Gastrocnemius medialis (tissue), 4 donors: ENCODE measurements at places on chromosomes 11 and 22.

GRCh38 chr11:69463181-69463994 is 18.1 kb upstream of the LINC01488 start:
- no peak for DNase-seq
- no peak overlapping the region for H3K27ac ChIP-seq
- peaks cover 4% of the 10 kb centered on the region for H3K4me1 ChIP-seq
- H3K27me3 ChIP-seq = peaks cover 7% of the 10 kb centered on the region
- H3K36me3 ChIP-seq = no peaks in the 10 kb centered on the region

- H3K27ac ChIP-seq = no peak overlapping the region
- no peaks in the 10 kb centered on the region for H3K27me3 ChIP-seq
- no peaks in the 10 kb centered on the region for H3K4me1 ChIP-seq
- H3K4me3 ChIP-seq = no peak overlapping the region
- no peak for DNase-seq
- no peaks in the 10 kb centered on the region for H3K36me3 ChIP-seq
Observed at GRCh38 chr11:121460941-121461514, 8.3 kb upstream of the SORL1-AS1 start.

DNA sequence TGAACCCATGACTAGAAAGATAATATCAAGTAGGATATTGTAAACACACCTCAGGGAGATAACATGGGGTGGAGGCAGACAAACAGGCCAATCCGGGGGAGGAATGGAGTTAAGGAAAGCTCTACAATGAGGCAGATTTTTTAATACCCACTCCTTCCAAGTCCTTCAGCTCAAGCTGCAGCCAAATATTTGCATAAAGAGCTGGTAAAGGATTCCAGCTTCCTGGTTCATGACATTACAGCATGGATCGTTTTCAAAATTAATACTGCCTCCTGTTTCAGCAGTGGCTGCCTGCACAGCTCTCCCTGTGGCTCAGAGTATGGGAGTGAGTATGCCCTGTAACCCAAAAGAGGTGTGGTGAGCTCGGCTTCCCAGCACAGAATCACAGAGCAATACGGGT is 5.1 kb downstream of the POU2AF3 start:
- H3K27me3 ChIP-seq = no peaks in the 10 kb centered on the region
- H3K27ac ChIP-seq = no peak overlapping the region
- H3K36me3 ChIP-seq = no peaks in the 10 kb centered on the region

GRCh38 chr11:74524978-74525377 is 31.5 kb upstream of the LIPT2 start:
- no peak overlapping the region for H3K4me3 ChIP-seq
- H3K4me1 ChIP-seq = no peaks in the 10 kb centered on the region
- H3K36me3 ChIP-seq = no peaks in the 10 kb centered on the region

DNA sequence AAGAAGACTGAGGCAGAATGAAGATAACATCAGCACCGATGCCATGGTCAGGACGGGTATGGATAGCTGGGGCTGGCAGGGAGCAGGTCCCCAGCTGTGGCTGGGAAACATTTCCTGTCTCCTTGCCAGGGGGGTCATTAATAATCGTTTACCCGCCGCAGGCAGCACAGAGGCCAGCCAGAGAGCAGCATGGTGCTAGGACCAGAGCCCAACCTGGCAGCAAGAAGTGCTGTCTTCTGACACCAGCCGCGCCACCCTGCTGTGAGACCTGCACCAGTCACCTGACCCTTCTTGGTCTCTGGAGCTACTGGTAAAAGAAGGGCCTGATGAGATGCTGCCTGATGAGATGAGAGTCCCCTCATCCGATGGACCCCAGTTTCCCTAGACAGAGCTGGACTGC is 36.3 kb downstream of the PDE2A start:
- no peaks in the 10 kb centered on the region for H3K36me3 ChIP-seq
- peak overlapping the region; percentile 74 for H3K27ac ChIP-seq
- H3K27me3 ChIP-seq = no peaks in the 10 kb centered on the region
- no peak overlapping the region for H3K4me3 ChIP-seq

DNA sequence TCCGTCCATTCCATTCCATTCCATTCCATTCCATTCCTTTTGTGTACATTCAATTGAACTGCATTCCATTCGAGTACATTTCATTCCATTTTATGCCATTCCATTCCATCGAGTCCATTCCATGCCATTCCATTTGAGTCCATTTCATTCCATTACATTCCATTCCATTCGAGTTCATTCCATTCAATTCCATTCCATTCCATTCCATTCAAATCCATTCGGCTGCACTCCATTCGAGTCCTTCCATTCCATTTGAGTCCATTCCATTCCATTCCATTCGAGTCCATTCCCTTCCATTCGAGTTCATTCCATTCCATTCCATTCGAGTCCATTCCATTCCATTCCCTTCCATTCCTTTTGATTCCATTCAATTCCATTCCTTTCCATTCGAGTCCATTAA is 4800.6 kb upstream of the OR11H1 start:
- H3K36me3 ChIP-seq = no peaks in the 10 kb centered on the region
- H3K27me3 ChIP-seq = no peaks in the 10 kb centered on the region
- DNase-seq = no peak
- no peak overlapping the region for H3K4me3 ChIP-seq

GRCh38 chr11:75492181-75492820 is 33.4 kb downstream of the GDPD5 start:
- no peak overlapping the region for H3K4me3 ChIP-seq
- no peaks in the 10 kb centered on the region for H3K36me3 ChIP-seq
- H3K27me3 ChIP-seq = no peaks in the 10 kb centered on the region
- DNase-seq = no peak
